ENCODE measurements at places on chromosomes 3 and 15. TPM values are rescaled to one million over a fixed set of nuclear protein-coding genes. Genes with fewer than 3 reads are reported as not detected.

The COL6A6 gene
- total RNA-seq, result 2.4 TPM

DNA sequence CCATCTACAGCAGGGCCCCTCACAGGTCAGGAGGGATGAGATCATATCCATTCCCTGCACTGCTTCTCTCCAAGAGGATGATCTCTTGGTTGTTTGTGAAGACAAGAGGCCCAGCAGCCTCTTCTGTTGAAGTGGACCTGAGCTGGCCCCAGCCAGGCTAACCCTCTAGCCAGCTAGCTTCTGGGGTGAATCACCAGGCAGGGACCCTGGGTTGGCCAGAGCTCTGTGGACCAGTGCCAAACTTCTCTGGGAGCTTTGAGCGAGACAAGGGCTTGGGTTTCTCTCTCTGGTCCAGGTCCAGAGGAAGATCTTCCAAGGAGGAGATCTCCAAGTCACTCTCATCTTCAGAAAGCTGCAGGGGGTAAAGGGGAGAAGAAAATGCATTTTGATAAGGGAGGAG is 52.7 kb downstream of the CLDN18 start:
- no peak for DNase-seq
- H3K4me1 ChIP-seq, result no peaks in the 10 kb centered on the region
- H3K4me3 ChIP-seq, result no peak overlapping the region
- no peaks in the 10 kb centered on the region for H3K36me3 ChIP-seq

DNA sequence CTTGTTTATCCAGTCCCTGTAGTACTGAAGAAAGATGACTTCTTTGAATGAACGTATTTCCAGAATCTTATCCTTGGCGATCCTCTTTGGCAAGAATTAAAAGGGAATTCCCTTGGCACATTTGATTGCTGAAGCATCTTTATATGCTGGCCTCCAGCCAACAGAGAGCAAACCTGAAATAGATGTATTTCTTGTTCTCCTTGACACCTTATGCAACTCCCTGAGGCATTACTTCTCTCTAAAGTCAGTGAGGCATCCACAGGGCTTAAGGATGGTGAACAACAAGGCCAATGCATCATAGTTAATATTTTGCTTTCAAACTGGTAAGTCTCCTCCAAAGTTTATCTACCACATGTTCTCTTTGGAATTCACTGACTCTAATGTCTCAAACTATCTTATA is 450.9 kb upstream of the THRB start:
- no peaks in the 10 kb centered on the region for H3K4me1 ChIP-seq
- H3K4me3 ChIP-seq, result no peak overlapping the region
- no peaks in the 10 kb centered on the region for H3K36me3 ChIP-seq
- DNase-seq, result no peak
- no peak overlapping the region for H3K27ac ChIP-seq
- no peaks in the 10 kb centered on the region for H3K27me3 ChIP-seq

- H3K27me3 ChIP-seq, result no peaks in the 10 kb centered on the region
- H3K4me1 ChIP-seq, result peaks cover 5% of the 10 kb centered on the region
- no peak overlapping the region for H3K27ac ChIP-seq
Observed at GRCh38 chr3:14386254-14386653, 16.2 kb upstream of the SLC6A6 start.

DNA sequence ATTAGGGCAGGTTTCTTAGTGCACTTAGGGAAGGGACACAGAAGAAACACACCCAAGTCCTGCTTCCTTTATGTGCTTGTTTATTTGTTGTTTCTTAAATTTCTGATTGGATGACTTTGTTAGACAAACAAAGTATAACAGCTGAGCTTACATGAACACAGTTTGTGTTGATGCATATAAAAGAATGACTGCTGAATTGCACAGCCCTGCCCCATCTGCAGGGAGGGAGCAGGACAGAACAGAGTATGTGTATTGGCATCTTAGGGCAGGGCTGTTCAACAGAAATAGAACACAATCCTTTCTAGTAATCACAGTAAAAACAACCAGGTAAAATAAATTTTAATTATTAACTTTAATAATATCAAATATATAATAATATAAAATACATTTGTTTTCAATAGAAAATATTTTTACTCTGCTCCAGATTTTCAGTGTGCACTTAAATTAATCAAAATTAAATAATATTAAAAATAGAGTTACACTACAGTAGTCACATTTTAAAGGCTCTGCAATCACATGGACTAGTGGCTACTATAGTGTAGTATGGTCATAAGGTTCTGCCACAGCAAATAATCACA is 198.4 kb downstream of the ZNF621 start:
- no peak overlapping the region for H3K4me3 ChIP-seq
- H3K27me3 ChIP-seq, result no peaks in the 10 kb centered on the region
- no peaks in the 10 kb centered on the region for H3K4me1 ChIP-seq
- no peak overlapping the region for H3K27ac ChIP-seq
- H3K36me3 ChIP-seq, result no peaks in the 10 kb centered on the region

Measured in thymus (tissue), 14 donors.